ENCODE measurements at places on chromosomes 16 and 17.

DNA sequence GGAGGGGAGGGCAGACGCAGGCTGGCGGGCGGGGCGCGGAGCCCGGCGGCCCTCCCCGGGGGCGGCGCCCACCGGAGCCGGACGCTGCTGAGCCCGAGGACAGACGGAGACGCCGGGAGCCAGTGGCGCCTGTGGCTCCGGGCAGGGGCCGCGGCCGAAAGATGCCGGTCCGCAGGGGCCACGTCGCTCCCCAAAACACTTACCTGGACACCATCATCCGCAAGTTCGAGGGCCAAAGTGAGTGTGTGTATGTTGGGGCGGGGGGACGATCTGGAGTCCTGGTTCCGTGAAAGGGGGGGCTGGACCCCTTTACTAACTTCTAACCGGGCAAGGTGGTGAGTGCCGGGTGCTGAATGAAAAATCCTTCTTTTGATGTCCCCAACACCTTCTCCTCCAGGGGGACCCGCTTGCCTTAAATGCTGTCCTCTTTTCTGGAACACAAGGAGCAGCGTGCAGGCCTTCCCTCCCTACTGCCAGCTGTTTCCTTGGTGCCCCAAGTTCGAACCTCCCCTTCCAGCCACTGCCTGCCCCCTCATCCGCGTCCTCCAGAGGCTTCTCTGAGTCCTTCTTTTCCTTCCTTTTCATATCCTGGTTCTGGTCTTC is at the start of gene KCNH6:
TSS of gene KCNH6 (plus strand) at position 106 of the 603 bp plus-strand sequence. CDS start at position 162, 56 bp downstream.
- DNase-seq: no peak

GRCh38 chr17:72120642-72121163 is at the start of gene SOX9:
TSS of gene SOX9 (plus strand) at chr17:72121020. CDS start at chr17:72121392, 372 bp downstream.
- DNase-seq: peak; percentile 98

- DNase-seq: no peak
Measured at GRCh38 chr17:37492167-37492566, 2.5 kb downstream of the DUSP14 start.

DNA sequence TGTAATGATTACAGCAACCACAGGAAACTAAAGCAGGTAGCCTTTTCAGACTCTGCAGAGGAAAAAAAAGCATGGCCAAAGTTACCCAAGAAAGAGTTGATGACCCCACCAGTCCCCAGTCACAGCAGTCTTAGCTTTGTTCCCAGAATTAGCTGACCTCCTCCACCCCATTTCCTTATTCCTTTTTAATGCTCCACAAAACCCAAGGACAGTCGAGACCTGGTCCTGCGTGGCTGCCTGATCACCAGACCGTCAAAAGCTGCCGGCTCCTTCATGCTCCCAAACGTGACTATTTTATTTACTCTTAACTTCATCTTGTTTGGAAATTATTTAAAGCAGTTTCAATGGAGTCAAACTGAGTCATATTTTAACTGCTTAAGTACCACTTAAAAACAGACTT is 28.7 kb upstream of the MED9 start:
- no peak for DNase-seq

GRCh38 chr17:14641117-14641516 is 340.2 kb downstream of the HS3ST3B1 start:
- DNase-seq: no peak

DNA sequence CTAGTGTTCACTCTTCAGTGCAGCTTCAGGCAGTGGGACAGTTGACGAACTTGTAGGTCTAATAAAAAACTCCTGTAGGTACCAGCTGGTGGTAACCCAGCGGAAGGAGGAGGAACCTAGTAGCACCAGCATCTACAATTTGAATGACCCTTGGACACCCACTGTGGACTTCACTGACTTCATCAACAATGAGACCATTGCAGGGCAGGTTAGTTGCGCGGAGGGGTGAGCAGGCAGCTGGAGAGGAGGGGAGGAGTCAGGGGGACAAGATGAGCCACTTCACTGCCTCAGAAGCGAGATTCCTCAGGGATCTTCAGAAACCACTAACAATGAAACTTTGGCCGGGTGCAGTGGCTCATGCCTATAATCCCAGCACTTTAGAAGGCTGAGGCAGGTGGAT is 22.3 kb downstream of the AOC3 start:
- DNase-seq: no peak

DNA sequence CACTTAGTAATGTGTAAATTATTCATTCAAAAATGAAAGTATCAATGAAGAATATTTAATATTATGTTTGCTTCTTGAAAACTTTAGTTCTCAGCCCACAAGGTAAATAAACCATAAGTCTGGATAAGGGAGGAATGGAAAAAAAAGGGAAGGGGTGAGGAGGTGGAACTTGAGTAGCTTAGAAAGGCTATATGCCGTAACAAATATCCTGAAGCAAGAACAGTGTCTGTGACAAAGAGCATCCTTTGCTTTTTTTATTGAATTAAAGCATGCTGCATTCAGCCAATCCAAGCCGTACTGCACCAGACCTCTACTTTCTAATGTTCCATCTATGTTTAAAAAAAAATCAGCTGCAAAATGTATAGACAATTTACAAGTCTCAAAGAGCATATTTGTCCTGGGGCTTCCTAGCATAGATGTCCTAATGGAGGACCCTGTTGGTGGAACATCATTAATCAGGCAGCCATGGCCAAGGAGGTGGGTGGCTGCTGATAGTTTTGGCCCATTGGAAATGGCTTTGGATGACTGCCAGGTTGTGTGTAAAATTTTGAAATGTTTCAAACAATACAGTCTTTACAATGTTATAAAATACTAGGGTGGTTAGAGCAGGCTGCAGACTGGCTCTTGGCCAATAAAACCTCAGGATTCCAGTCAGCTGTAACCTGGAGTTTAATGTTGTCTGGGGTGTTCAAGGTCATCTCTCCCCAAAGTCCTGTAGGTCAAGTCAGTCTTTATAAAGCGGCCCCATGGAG is 895.8 kb upstream of the SOX9 start:
- no peak for DNase-seq

DNA sequence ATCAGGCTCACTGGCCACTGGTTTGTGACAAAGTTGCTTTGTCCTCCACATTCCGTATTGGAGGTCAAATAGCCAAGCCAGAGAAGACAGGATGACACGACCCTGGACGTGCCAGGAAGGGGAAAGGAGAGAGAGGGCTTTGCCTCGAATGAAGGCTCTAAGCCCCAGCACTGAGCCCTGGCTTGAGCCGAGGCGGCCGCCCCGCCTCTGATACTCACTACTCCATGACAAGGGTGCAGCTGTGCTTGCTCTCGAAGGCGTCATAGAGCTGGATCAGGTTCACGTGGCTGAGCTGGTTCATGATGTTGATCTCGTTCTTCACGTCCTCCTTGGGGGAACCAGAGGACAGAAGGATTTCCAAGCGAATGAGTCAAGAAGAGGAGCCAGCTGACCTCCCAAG is 19.3 kb downstream of the MYLK3 start:
- no peak for DNase-seq

- peak; percentile 96 for DNase-seq
Measured at GRCh38 chr16:3022208-3022683, 1.5 kb downstream of the HCFC1R1 start.

DNA sequence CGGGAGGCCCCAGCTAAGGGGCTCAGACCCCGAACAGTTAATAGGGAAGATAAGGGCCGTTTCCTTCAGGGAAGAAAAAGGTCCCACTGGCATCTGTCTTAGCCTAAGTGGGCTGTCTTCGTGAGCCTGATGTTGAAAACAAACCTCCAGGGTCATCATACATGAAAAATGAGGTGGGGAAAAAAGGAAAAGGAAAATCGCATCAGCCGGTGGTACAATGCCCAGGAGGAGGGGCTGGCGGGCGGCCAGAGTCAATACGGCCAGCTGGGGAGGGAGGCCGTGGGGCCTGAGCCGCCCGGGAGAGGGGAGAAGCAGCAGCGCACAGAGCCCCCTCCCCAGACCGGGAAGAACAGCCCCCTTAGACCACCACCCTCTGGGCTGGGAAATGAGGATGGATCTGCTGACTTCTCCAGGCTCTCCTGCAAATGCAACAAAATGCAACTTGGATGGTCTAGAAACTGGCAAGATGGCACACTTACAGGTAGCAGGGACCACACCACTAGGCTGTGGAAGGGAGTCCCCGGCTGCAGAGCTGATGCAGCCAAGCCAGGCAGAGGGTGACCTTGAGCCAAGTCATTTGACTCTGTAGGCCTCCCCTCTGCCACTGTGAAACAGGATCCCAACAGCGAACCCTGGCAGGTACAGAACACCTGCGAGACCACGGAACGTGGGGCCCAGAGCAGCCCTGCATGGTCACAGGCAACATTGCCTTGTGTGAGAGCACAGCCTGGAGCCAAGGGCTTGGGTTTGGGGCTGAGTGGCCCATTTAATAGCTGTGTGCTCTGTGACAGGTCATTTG is 448.5 kb downstream of the SOX9 start:
- no peak for DNase-seq

- DNase-seq: no peak
Measured at GRCh38 chr17:45749831-45750335, 34.2 kb upstream of the CRHR1 start.

DNA sequence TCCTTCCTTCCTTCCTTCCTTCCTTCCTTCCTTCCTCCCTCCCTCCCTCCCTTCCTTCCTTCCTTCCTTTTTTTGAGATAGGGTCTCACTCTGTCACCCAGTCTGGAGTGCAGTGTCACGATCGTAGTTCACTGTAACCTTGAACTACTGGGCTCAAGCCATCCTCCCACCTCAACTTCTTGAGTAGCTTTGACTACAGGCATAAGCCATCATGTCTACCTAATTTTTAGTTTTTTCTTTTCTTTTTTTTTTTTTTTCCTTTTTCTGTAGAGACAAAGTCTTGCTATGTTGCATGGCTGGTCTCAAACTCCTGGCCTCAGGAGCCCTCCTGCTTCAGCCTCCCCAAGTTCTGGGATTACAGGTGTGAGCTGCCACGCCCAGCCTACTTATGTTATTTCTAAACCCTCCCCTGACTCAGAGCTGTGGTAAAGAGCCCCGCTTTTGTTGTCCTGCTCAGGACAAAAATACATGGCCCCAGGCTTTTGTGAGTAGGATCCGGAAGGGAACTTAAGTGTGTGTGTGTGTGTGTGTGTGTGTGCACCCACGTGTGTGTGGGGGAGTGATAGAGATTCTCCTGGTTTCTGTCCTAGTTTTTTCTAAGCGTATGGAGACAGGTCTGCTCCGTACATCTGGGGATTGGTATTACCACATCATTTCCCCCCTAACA is 67.1 kb downstream of the PRKCB start:
- no peak for DNase-seq

DNA sequence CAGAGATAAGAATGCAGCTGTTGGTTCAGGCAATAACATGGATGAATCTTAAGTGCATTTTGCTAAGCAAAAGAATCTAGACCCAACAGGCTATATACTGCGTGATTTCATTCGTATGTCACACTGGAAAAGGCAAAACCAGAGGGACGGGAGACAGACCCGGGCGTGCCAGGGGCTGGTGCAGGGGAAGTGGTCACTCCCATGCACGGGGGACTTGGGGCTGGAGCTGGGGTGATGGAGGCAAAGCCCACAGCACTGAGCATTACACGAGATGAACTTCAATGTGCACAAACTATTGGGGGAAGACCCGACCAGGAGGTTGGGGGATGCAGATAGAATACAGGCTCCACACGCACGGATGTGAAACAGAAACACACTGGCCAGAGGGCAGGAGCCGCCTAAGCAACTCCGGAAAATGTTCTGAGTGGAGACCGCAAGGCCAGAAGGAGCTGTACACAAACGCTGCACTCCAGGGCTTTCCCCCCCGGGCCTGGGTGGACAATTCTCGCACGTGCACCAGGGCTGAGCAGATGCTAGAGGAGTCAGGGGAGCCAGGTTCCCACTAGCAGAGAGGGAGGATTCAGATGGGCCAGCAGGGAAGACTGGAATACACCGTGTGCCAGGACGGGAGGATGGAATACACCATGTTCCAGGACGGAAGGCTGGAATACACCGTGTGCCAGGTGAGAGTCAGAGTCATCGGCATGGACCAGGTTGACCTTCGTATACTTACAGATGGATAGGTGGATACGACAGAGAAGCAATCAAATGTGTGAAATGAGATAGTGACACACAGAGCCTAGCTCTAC is 11.3 kb downstream of the LMF1 start:
- DNase-seq: no peak

DNA sequence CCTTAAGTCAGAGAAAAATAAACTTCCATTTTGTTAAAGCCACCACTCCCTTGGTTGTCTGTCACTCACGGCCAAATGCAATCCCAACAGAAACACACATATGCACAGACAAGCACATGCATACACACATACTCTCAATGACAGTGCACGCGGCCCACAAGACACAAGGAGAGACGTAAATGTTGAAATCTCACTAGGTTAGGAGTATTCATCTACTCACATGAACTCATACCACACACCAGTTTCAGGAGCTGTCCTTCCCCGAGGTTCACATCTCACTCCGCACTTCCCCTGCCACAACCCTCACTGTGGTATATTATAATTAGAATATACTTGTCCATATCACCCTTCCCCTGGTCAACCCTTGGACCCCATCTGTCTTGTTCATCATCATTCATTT is 30.5 kb upstream of the CRYBA1 start:
- DNase-seq: no peak

DNA sequence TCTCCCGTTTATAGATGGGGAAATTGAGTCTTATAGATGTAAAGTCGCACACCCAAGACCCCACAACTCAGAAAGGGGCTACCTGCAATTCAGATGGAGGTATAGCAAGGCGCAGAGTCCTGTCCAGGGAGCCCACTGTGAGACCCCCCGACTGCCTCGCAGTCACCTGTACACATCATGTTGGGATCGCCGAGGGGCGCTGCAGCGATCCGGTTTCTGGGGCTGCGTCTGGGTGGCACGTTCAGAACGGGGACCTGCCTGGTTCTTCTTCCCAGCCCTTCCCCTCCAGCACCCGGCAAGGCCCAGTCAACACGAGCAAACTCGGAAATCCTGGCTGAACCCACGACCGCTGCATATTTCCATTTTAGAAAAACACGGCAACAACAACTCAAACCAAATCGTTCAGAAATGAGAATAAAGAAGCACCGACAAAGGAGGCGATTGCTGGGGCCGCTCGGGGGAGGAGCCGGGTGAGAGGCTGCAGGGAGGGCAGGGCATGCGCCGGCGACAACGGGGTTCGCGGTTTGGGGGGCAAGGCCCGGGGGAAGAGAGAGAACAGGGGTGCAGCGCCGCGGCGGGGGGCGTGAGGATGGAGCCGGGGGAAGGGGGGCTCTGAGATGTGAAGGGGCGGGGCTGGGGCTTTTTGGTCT is 643 bp downstream of the HSDL1 start:
- peak; percentile 18 for DNase-seq

DNA sequence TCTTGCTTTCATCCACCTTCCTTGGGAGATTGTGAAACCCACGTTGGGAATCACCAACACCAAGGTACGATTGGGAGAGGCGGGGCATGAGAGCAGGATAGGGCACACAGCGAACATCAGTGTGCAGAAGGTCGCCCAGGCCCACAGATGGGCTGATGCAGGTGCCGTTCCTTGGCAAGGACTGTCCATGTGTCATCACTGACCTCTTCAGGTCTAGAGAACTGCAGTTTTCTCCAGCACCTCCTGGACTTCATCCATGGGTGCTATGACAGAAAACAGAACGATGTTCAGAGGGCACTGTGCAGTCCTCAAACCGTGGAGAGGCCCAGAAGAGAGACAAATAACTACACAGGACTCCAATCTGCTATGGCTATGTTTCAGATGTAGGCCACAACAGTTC is 23.9 kb upstream of the TAT start:
- DNase-seq: no peak

Data from cardiac fibroblast (primary cell).